HL-60 (cell line): ENCODE measurements at places on chromosomes 4 and X.

- no peak for DNase-seq
These were observed 371.6 kb downstream of the INPP4B start for GRCh38 chr4:142474398-142475087.

GRCh38 chrX:120457766-120458180 lies 11.3 kb downstream of the LAMP2 start:
- peak; percentile 50 for DNase-seq

- no peak for DNase-seq
These were observed 25.5 kb downstream of the GPRASP3 start for GRCh38 chrX:102745857-102746584.

- peak; percentile 75 for DNase-seq
These were observed 11.3 kb upstream of the SLC2A9 start for GRCh38 chr4:10032625-10033024.

DNA sequence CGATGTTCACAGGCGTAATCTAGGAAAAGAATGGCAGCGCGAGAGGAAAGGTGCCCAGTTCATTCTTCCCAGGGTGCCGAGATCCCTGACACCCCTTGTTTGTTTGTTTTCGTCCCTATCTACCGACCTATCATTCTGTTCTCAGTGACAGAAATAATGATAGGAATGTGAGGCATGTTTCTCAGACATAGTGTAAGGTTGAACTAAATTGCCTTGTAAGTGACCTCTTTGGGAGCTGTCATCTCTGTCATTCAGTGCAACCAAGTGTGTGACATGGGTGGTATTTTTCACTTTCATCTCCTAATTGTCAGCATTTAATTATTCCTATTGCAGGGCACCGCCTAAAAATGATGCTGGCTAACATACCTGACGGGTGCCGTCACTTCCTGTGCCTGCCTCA lies 24.4 kb downstream of the CLDN22 start:
- no peak for DNase-seq

DNA sequence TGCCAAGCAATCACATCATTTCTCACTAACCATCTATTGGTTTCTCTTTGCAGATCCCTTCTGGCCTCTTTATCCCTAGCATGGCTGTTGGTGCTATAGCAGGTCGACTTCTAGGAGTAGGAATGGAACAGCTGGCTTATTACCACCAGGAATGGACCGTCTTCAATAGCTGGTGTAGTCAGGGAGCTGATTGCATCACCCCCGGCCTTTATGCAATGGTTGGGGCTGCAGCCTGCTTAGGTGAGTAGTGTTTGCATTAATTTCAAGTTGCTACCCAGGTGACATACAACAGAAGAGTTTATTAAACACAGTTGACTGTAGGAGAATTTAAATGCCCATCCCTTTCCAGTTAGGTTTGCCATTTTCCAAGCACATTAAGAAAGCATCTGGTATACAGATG lies 112.2 kb downstream of the AKAP4 start:
- no peak for DNase-seq

GRCh38 chr4:38673130-38673978 lies 9.4 kb downstream of the KLF3 start:
- no peak for DNase-seq

- no peak for DNase-seq
These were observed 7.1 kb upstream of the SLAIN2 start for GRCh38 chr4:48334236-48334635.

DNA sequence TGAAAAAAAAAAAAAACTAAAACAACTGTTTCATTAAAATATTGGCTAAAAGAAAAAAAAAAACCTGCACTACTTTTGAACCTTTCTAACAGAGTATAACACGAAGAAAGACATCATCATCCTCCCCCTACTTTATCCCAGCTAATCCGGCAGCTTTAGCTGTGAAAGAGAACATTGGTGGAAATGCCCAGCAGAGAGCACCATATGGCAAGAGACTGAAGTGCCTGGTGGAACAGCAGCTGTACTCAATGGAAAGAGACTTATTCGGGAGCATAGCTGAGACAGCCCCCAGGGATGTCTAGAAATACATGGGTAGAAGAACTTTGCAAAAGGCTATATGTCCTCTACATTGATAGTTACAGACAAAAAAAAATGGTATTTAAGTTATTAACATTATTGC lies 30.3 kb downstream of the STPG2 start:
- DNase-seq, result no peak

DNA sequence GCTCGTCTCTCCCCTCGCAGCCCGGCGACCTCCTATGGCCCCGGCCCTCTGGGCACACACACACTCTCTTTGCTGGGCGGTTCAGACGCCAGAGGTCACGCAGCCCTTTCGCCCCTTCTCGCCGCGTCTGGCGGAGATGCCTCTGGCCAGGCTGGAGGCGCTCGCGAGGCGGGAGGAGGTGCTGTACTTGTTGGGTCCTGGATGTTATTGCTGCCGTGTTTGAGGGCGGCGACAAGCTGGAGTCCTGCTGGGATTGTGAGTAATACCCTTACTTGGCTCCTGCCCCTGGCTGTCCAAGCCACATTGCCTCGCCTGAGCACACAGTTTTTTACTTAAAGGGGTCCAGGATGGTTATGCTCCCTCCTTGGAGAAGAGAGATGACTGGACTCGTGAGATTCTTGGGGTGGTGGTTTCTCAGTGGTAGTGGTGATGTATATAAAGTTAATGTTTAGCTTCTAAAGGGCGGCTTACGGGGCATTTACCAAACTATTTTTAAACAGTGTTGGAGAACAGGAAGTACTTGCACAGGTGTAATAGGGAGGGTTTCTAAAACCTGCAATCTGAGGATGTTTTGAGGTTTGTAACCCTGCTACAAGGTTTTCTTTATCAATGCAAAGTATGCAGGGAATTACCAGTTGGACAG lies 572 bp downstream of the USP53 start:
- DNase-seq, result no peak

- DNase-seq, result no peak
These were observed 154.0 kb downstream of the GRIA3 start for GRCh38 chrX:123337886-123338639.

DNA sequence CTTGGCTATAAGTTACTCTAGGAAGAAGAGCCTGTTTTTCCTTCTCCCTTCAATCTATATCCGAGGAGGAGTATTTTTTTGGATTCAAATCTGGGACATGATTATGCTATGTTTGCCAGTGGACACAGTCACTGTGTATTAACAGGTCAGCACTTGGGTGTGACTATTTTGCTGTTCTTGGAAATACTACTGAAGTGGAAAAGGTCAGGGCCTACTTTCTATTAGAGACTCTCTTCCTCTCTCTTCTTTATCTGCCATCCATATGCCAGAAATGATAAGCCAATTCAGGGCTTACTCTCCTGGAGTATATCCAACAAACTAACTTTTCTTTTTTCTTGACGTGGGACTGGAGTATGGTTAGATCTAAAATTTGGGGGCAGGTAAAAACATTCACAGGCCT lies 40.5 kb downstream of the MID1IP1 start:
- no peak for DNase-seq

DNA sequence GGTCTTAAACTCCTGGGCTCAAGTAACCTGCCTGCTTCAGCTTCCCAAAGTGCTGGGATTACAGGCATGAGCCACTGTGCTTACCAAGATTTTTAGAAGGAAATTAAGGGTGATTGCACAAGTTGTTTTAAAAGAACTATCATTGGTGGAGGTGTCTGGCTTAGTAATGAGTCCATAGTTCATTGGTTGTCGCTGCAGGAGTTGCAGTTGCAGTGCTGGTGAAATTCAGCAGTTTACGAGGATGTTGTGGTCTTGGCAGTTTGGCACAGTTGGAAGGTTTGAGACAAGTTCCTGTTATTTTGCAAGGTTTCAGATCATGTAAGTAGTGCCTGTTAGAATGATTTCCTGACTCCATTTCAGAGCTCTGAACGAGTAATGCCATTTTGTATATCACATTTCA lies 48.1 kb downstream of the RAB40AL start:
- DNase-seq, result peak; percentile 83
